Keratinocyte (primary cell): ENCODE measurements at places on chromosomes 12 and 14.
A peak's percentile ranks its signal among the peaks of the same experiment; 100 is the strongest.

DNA sequence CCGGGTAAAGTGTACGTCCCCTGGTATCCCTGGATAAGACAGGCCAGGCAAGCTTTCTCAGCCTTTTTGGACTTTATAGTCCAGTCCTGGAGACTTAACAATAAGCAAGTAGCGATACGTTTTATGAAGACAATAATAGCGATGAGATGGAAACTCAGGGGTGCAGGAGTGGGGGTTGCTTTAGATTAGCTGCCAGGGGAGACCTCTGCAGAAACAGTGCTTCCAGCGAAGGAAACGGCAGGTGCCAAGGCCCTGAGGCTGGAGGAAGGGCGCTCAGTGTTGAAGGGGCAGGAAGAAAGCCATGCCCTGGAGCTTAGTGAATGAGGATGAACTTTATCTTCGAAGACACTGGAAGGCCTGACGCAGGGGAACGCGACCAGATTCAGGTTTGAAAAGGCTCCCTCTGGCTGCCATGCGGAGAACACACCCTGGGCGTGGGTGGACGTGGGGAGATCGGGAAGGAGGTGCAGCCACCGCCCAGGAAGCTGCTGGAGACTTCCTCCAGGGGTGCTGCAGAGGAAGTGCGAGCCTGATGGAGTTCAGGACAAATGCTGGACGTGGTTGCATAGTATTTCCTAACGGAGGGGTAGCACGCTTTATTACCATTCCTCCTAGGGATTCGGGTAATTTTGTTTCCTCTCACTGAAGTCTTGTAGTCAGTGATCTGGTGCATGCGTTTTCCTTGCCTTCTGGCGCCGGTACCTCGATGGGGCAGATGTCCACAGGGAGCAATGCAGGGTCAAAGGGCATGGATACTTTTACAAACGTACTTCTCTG, 26.1 kb upstream of the UBC start:
- H3K27ac ChIP-seq = peak overlapping the region; percentile 96
- no peak for DNase-seq
- H3K4me3 ChIP-seq = peak overlapping the region; percentile 36
- no peaks in the 10 kb centered on the region for H3K36me3 ChIP-seq
- peaks cover 26% of the 10 kb centered on the region for H3K4me1 ChIP-seq

GRCh38 chr14:102220031-102220430, 80.3 kb downstream of the WDR20 start:
- H3K4me3 ChIP-seq = no peak overlapping the region
- DNase-seq = no peak
- peaks cover 19% of the 10 kb centered on the region for H3K36me3 ChIP-seq
- H3K4me1 ChIP-seq = peaks cover 20% of the 10 kb centered on the region

GRCh38 chr12:50517421-50518048, 12.8 kb downstream of the DIP2B start:
- H3K27me3 ChIP-seq = no peaks in the 10 kb centered on the region
- H3K4me3 ChIP-seq = no peak overlapping the region
- H3K36me3 ChIP-seq = no peaks in the 10 kb centered on the region
- H3K27ac ChIP-seq = peak overlapping the region; percentile 53
- H3K4me1 ChIP-seq = peaks cover 13% of the 10 kb centered on the region

GRCh38 chr14:75204116-75204515, 27.7 kb upstream of the TMED10 start:
- no peak overlapping the region for H3K4me3 ChIP-seq
- no peaks in the 10 kb centered on the region for H3K27me3 ChIP-seq
- no peaks in the 10 kb centered on the region for H3K36me3 ChIP-seq
- no peak for DNase-seq
- H3K4me1 ChIP-seq = peaks cover 38% of the 10 kb centered on the region

- no peak overlapping the region for H3K4me3 ChIP-seq
- H3K36me3 ChIP-seq = no peaks in the 10 kb centered on the region
- no peaks in the 10 kb centered on the region for H3K27me3 ChIP-seq
- H3K27ac ChIP-seq = no peak overlapping the region
These were observed 137.9 kb upstream of the CPSF6 start for GRCh38 chr12:69101505-69101904.

DNA sequence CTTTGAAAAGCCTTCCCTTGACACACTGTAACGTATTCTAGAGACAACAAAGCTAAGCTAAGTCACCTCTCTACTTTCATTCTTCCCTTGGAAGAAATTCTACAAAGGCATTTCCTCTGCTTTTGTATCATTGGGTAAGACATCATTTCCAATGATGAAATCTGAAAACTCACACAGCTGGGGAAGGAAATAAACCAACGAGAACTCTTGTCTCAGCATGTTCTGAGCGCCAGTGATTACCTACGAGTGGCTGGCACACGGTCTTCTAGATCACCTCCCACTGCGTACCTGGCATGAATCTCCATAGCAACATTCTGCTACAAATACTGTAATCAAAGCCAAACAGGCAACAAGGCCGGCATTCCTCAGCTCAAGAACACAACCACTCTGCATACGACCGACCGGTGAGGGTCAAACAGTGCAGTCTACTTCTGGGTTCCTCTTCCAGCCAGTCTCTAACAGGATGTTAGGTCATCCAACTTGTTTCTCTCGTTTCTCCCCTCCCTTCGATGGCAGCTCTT, 7.6 kb downstream of the VPS37B start:
- no peaks in the 10 kb centered on the region for H3K36me3 ChIP-seq
- no peak overlapping the region for H3K4me3 ChIP-seq
- peaks cover 78% of the 10 kb centered on the region for H3K4me1 ChIP-seq
- no peaks in the 10 kb centered on the region for H3K27me3 ChIP-seq

GRCh38 chr12:126095748-126096510, 1030.7 kb downstream of the AACS start:
- no peaks in the 10 kb centered on the region for H3K4me1 ChIP-seq
- H3K36me3 ChIP-seq = no peaks in the 10 kb centered on the region
- no peak for DNase-seq

DNA sequence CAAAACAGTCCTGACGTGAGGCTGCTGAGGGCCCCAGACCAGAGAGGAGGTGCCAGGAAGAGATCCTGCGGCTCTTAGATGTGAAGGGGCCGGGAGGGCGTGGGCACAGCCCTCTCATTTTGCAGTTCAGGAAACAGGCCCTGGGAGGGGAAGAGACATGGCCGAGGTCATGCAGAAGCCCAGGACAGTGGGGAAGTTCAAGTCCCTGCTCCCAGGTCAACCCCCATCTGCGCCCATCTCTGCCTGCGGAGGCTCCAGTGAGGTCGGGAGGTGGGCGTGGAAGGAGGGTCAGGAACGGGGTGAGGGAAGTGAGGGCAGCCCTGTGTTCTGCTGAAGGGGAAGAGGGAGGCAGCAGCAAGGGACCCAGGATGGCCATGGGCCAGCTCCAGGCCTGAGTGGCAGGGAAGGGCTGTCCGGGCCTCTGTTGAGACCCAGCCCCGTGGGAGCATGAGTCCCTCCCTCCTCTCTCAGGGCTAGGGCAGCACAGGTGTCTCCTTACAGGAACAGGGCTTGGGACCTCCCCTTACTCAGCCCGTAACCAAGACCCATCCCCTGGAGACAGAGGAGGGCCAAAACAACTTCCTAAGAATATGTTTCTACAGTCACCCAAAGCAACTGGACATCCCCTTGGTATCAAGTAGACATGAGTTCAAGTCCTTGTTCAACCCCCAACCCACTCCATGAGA, 90.8 kb downstream of the LGMN start:
- no peaks in the 10 kb centered on the region for H3K27me3 ChIP-seq
- no peak overlapping the region for H3K4me3 ChIP-seq
- H3K27ac ChIP-seq = no peak overlapping the region
- peaks cover 2% of the 10 kb centered on the region for H3K36me3 ChIP-seq
- peaks cover 13% of the 10 kb centered on the region for H3K4me1 ChIP-seq
- DNase-seq = no peak

DNA sequence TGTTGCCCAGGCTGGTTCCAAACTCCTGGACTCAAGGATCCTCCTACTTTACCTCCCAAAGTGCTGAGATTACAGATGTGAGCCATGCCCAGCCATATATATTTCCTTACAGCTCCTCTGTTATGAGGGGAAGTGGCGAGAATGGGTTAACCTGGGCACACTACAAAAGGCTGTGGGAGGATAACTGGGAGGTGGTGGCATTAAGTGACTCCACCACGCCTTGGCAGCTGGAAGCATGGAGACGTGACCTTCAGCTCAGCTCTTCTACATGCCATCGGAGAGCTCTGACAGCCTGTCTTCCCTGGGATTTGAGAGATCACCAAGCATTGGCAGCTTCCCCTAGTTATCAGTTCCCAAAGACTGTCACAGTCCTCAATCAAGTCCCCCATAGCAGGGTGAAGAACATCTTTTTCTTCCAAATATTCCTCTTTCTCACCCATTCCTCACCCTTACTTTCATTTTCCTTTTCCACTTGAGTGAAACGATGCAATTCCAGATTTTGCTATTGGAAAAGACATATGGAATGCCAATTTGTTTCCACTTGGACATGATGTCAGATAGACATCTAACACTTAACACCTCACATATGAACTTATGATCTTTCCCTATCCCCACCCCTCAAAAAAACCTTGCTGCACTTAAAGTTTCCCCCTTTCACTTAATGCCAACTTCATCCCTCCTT, 48.5 kb downstream of the PHLDA1 start:
- peak overlapping the region; percentile 33 for H3K4me3 ChIP-seq
- H3K4me1 ChIP-seq = peaks cover 29% of the 10 kb centered on the region
- DNase-seq = no peak
- H3K27me3 ChIP-seq = no peaks in the 10 kb centered on the region
- H3K36me3 ChIP-seq = no peaks in the 10 kb centered on the region
- peak overlapping the region; percentile 31 for H3K27ac ChIP-seq

DNA sequence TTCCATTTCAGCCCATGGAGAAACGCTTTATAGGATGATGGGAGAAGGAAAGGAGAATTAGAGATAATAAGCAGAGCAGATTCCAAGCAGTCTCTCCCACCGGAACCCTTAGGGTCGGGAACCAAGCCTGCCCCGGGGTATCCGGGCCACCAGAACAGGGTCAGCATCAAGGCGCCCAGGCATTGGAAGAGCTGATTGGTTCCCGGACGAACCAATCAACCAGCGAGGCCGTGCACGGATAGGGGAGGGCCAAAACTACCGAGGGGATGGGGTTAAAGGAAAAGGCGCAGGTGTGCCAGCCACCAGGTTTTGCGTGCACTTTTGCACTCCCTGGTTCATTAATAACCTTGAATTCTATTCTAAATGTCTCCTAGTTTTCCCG, 1.7 kb downstream of the PPM1H start:
- H3K4me3 ChIP-seq = no peak overlapping the region
- H3K27me3 ChIP-seq = peaks cover 54% of the 10 kb centered on the region
- no peak overlapping the region for H3K27ac ChIP-seq
- H3K36me3 ChIP-seq = no peaks in the 10 kb centered on the region
- peaks cover 10% of the 10 kb centered on the region for H3K4me1 ChIP-seq

DNA sequence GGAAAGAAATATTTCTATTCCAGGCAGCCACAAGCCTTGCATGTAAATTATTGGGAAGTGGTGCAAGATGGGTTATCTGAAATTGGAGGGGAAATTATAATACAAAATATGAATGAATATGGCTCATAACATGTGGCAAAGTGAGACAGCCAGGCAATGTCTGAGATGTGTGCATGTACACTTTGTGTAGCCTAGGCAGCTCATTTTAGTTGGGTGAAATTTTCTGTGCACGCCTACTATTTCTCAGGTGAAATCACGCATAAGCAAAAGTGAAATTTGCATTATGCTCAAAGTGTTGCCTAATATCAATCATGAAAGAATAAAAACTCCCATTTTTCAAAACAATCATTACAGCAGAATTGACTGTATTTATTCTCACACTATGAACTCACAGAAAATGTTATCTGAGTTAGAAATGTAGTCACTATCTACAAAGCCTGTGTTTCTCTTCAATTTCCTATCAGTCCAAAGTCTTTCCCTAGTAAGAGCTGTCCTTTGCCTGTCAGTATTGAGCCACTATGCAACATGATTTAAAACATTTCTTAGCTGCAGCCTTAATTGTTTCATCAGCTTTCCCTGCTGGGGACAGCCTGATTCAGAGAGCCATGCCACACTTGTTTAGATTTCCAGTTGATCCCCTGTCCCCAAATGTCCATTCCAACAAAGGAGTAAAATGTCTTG, 80.7 kb downstream of the EPS8 start:
- no peak overlapping the region for H3K27ac ChIP-seq
- no peaks in the 10 kb centered on the region for H3K36me3 ChIP-seq
- no peaks in the 10 kb centered on the region for H3K27me3 ChIP-seq
- DNase-seq = no peak
- H3K4me1 ChIP-seq = peaks cover 4% of the 10 kb centered on the region

- peak overlapping the region; percentile 35 for H3K4me3 ChIP-seq
- peak overlapping the region; percentile 49 for H3K27ac ChIP-seq
- peaks cover 17% of the 10 kb centered on the region for H3K4me1 ChIP-seq
- no peaks in the 10 kb centered on the region for H3K27me3 ChIP-seq
- H3K36me3 ChIP-seq = peaks cover 10% of the 10 kb centered on the region
- DNase-seq = no peak
These were observed 2.1 kb downstream of the WASHC4 start for GRCh38 chr12:105109465-105110212.

GRCh38 chr14:66070542-66071319, 415.4 kb upstream of the CCDC196 start:
- no peak overlapping the region for H3K27ac ChIP-seq
- H3K4me3 ChIP-seq = no peak overlapping the region
- H3K27me3 ChIP-seq = no peaks in the 10 kb centered on the region
- peaks cover 2% of the 10 kb centered on the region for H3K4me1 ChIP-seq
- DNase-seq = no peak

DNA sequence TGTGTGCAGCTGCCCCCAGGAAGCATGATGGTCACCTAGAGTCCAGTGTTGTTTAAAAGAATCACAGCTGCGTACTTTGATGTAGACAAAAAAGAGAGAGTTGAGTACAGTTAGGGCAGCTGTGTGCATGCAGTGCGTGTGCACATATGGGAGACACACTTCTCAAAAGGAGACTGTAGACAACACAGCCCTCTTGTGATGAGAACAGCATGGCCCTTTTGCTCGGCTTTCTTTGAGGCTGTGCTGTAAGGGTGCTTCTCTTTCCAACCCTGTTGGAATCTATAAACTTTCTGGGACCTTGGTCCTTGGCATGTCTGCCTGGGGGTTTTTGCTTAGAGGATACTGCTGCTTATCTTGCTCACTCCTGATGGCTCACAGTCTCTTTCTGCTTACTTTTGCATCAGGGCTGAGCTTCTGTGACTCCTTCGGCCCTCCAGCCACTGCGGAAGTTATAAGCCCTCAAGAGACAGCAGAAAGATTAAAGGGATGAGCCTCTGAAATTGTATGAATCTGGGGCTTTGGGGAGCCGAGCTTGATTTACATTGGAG, 102.9 kb downstream of the DYRK2 start:
- peaks cover 20% of the 10 kb centered on the region for H3K4me1 ChIP-seq
- no peaks in the 10 kb centered on the region for H3K27me3 ChIP-seq
- no peak overlapping the region for H3K4me3 ChIP-seq
- no peaks in the 10 kb centered on the region for H3K36me3 ChIP-seq

DNA sequence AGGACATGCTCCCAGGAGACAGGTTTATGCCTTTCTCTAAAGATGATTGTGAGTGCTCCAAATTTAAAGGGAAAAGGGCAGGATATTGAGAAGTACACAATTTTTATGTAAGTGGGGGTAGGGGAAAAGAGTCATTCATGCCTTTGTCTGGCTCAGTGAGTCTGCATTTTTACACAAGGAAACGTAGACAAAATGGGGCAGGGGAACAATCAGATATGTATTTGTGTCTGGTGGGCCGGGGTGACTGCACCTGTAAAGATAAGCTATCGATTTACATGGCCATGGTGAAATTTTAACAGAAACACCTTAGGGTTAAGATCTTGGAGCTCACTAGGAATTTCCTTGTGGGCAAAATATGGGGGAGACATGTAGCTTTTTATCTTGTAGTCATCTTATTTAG, 123.6 kb downstream of the VRK1 start:
- no peaks in the 10 kb centered on the region for H3K27me3 ChIP-seq
- DNase-seq = no peak
- H3K4me3 ChIP-seq = no peak overlapping the region
